Occipital lobe (tissue), 3 donors: ENCODE measurements at places on chromosomes 11 and 22. TPM values are rescaled to one million over a fixed set of nuclear protein-coding genes. Genes with fewer than 3 reads are reported as not detected.

SSH3 gene
- 2.0 TPM for total RNA-seq

ANGPTL5 gene
- 0.62 TPM for total RNA-seq

DKK3 gene
- 185 TPM for total RNA-seq

C11orf21 gene
- total RNA-seq = 0.16 TPM

FAM181B gene
- total RNA-seq = 9.7 TPM

MRPL11 gene
- 13.9 TPM for total RNA-seq

USP2 gene
- total RNA-seq = 1.6 TPM

NPAS4 gene
- 0.16 TPM for total RNA-seq

RCOR2 gene
- 9.5 TPM for total RNA-seq

PHETA2 gene
- total RNA-seq = 3.0 TPM

TMEM151A gene
- 6.4 TPM for total RNA-seq

PRODH gene
- 0.94 TPM for total RNA-seq

NRXN2 gene
- 219 TPM for total RNA-seq

CREB3L1 gene
- total RNA-seq = 1.2 TPM

CLDN5 gene
- 83.8 TPM for total RNA-seq

FOLR2 gene
- total RNA-seq = 5.8 TPM

TTC36 gene
- total RNA-seq = 2.7 TPM

IRAG1 gene
- total RNA-seq = 1.4 TPM

TMA7B gene
- total RNA-seq = not detected

ZNF70 gene
- total RNA-seq = 4.1 TPM

DEFB131B gene
- total RNA-seq = not detected

HEPN1 gene
- total RNA-seq = not detected

OR52N1 gene
- not detected for total RNA-seq

RIBC2 gene
- total RNA-seq = not detected

SLC1A2 gene
- total RNA-seq = 228 TPM

ANKK1 gene
- not detected for total RNA-seq

TREH gene
- not detected for total RNA-seq

SERPING1 gene
- 9.0 TPM for total RNA-seq

MMP12 gene
- total RNA-seq = not detected

OSM gene
- total RNA-seq = 0.31 TPM

ANO3 gene
- 6.7 TPM for total RNA-seq

CNTF gene
- 2.7 TPM for total RNA-seq

BTBD10 gene
- 205 TPM for total RNA-seq

OR5P2 gene
- not detected for total RNA-seq

AMOTL1 gene
- total RNA-seq = 34.6 TPM

OLFML1 gene
- 1.1 TPM for total RNA-seq

APOA5 gene
- not detected for total RNA-seq

TRIM51 gene
- total RNA-seq = not detected

CARNS1 gene
- total RNA-seq = 0.16 TPM

PEX26 gene
- 15.6 TPM for total RNA-seq

RTN4RL2 gene
- 0.47 TPM for total RNA-seq

MS4A12 gene
- total RNA-seq = not detected

TMPRSS4 gene
- total RNA-seq = not detected
